ENCODE measurements at places on chromosomes 5 and 9.

- DNase-seq, result no peak
Observed at GRCh38 chr5:111966290-111966689, 209.3 kb upstream of the NREP start.

DNA sequence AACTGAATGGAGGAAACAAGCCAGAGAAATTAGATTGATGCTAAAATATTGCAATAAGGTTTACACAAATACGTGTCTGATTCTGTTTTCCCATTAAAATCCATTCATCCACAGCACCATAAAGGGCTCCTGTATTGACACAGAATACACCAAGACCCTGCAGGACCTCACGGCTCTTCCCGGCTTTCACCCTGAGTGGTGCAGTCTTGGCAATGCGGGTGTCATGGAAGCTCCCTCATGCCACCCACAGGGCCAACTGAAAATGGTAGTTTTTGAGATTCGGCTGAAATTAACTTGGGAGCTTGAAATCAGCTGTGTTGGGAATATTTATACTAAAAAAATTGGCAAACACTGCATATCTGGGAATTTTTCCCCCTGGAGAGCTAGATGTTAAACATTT lies 17.3 kb upstream of the EXOC3 start:
- DNase-seq, result no peak

- no peak for DNase-seq
Observed at GRCh38 chr9:78272307-78272706, 24.6 kb upstream of the PSAT1 start.

GRCh38 chr9:95512709-95513095 lies 4.1 kb downstream of the PTCH1 start:
- DNase-seq, result no peak

DNA sequence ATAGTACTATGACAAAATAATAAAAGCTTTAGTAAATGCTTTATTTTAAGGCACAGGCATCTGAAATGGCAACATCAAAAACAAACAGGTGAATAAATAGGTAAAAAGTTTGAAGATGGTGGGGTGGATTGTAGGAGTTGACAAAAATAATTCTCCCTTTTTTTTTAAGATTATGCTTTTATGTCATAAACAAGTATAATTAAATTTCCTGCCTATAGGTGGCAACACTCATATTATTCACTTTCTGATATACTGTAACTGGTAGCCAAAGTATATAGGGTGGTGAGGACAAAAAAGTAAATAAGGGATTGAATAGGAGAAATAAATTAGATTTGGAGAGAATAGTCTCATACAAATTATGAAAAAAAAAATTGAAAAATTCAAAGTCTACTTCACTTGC lies 120.0 kb upstream of the ACOT12 start:
- DNase-seq, result no peak

DNA sequence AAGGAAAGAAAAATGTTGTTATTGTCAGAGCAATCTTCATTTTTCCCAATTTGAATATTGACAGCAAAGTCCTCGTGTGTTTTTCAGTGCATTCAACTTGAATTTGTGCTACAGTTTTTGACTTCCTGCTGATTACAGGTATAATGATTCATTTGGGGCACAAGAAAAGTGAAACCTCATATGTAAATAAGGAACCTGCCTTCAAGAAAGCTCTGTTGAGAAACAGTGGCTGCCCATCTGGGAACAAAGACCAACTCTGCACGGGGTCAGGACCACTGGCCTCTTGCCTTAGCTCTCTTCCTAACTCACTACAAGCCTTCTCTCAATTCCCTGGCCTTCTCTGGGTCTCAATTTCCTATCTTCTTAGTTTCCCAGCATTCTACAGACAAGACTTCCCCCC lies 21.0 kb downstream of the TIMD4 start:
- no peak for DNase-seq

- no peak for DNase-seq
Observed at GRCh38 chr5:93681432-93681831, 60.0 kb downstream of the POU5F2 start.

- DNase-seq, result no peak
Observed at GRCh38 chr5:6452622-6453504, 4.2 kb downstream of the UBE2QL1 start.
